Midbrain (tissue), 1 donor: ENCODE measurements at places on chromosomes 2 and 18.

- no peak for DNase-seq
Observed at GRCh38 chr2:20175267-20175666, 49.7 kb downstream of the SDC1 start.

GRCh38 chr2:77418537-77418936 is 103.6 kb downstream of the LRRTM4 start:
- no peak for DNase-seq

GRCh38 chr2:7243276-7243675 is 326.1 kb downstream of the RNF144A start:
- no peak for DNase-seq

- no peak for DNase-seq
Observed at GRCh38 chr2:65227020-65227455, 593 bp upstream of the ACTR2 start.

DNA sequence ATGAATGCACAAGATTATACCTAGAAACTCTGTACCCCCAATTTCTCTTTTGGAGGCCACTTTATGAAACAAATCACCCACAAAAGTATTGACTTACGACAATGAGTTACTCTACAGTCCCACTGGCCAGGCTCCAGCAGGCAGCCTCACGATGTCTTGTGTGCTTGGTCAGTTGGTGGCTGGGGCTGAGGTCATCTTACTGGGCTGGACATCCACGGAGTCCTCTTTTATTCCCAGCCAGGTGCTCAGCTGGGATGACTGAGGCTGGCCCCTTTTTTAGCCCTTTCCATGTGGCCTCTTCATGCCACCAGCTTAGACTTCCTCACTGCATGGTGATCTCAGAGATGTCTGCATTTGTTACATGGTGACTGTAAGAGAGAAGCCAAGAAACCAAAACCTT is 8.9 kb upstream of the ID2 start:
- no peak for DNase-seq

GRCh38 chr18:63799189-63799588 is 24.0 kb downstream of the SERPINB7 start:
- no peak for DNase-seq

DNA sequence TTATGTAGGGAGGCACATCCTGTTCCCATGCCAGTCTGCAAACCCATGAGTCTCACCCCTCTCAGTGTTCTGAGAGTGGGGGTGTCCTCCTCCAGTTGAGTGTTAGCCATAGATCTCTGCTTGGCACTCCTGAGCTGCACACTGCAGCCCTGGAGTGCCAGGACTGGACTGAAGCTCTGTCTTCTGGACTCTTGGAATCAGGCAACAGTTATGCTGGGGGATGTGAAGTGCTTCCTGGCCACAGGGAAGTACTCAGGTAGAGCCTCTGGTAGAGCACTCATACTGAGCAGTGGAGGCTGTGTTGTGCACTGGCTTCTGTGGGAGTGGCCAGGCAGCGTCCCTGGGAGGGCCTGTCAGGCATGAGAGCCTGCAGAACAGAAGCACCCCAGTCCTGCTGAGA is 43.0 kb downstream of the SERPINB7 start:
- DNase-seq: no peak

DNA sequence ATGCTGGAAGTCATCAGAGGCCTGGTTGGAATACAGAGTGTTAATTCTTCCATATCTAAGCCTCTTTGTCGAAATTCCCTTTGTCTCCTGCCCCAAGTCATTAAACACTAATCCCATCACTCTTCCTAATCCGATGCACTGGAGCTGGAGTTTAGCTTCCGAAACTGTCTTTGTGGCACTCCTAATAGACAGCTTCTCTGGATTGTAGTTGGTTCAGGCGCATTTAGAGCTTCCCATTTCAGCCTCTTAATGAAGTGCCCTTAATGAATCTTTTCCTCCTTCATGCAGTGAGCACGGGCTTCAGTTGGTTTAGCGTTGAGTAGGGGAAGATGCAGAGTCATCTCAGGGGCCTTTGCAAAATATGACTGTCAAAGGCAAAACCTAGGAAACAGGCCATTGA is 72.2 kb upstream of the MEIS1 start:
- DNase-seq: no peak

GRCh38 chr2:156087875-156088274 is 244.6 kb downstream of the NR4A2 start:
- no peak for DNase-seq

GRCh38 chr2:233287871-233288270 is 19.7 kb upstream of the SAG start:
- DNase-seq: peak; percentile 22

GRCh38 chr2:60352491-60353405 is 200.7 kb downstream of the BCL11A start:
- no peak for DNase-seq

GRCh38 chr2:145593991-145594614 is 1074.2 kb upstream of the ZEB2 start:
- no peak for DNase-seq

DNA sequence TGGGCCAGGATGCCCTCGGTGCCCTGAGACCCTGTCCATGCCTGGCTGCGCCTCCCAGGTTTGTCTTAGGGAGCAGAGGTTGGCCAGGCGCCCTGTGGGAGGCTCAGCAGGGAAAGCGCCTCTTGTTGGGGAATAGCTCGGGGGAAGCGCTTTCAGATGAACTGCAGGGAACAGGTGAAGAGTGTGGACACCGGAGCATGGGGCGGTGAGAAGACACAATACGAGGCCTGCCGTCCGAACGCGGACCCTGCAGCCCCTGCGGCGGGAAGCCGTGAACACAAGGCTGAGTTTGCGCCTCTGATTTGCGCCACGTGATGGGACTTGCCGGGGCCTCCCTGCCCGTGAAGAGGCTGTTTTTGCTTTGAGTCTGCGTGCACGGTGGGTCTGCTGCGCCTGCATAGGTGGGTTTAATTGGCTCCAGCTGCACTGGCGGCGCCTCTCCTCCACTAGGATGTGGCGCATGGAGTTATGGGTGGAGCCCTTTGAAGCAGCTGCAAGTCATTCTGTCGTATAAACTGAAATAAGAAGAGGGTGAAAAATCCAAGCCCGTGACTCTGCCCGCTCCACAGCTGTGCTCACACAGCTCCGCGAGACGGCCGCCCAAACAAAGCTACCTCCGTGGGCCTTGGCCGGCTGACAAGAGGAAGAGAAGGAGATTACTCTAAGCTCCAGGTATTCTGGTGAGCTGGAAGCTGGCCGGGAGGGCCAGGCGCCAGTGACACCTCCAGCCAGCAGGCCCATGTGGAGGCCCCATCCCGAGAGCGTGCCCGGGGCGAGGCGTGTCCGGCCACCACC is 103.5 kb upstream of the CTDP1 start:
- DNase-seq: no peak

- DNase-seq: no peak
Observed at GRCh38 chr2:45765728-45766254, 114.3 kb downstream of the PRKCE start.

- DNase-seq: no peak
Observed at GRCh38 chr2:84972932-84973331, 2.0 kb downstream of the KCMF1 start.

DNA sequence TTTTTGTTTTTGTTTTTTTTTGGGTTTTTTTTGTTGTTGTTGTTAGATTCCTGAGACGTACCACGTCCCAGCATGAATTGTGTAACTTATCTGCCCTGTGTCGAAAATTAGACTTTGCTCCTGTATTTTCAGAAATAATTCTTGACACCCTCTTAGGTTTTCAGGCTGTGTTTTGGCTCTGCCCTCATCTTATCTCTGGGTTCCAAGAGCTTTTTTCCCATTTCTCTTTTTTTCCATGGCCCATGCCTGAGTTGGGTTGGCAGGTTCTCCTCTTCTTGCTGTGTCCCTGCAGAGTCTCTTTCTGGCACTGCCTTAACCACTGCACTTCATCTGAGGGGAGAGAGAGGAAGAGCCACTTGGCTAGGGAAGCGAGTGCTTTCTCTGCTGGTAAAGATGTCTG is 42.4 kb downstream of the CTIF start:
- DNase-seq: no peak

GRCh38 chr2:201344663-201345366 is 12.3 kb downstream of the FLACC1 start:
- no peak for DNase-seq

DNA sequence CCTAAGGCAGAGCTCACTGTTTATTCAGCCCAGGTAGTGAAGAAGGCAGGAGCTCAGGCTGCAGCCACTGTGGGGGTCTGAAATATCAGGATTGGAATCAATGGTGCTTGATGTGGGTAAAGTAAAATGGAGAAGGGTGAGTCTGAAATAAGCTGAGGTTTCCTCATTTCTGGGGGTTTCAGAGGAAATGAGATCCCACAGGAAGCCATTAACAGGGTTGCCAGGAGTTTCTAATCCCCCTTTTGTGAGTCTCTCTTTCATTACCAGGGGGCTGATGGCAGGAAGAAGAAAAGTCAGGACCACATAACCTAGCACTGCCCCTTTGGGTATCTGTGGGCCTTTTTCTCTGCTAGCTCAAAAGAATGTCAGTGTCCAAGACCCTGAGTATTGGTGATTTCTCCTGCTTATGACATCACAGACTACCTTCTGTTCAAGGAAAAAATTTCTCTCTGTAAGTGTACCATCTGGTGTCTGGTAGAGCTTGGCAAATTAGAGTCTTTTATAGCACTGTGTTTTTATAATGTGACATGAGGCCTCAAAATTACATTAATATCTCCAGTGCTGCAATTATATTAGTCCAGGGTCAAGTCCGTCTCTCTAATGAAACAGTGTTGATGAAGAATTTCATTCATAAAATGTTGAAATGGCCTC is 56.0 kb downstream of the LBH start:
- no peak for DNase-seq

DNA sequence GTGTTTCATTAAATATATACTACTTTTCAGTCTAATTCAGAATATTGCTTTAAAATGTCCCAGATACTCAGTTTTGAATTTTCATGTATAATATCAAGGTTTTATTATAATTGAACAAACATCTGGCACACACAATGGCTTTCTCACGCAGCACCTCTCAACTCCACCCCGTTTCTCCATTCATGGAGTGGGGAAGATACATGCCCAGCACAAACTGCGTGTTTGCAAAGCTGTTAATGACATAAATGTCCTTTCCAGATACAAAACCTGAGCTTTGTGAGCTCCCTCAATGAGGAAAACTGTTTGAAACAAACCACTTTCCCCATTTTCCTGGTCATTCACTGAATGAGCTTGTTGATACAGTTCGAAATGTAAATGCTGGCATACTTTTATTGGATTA is 150.3 kb upstream of the RASGRP3 start:
- DNase-seq: no peak

DNA sequence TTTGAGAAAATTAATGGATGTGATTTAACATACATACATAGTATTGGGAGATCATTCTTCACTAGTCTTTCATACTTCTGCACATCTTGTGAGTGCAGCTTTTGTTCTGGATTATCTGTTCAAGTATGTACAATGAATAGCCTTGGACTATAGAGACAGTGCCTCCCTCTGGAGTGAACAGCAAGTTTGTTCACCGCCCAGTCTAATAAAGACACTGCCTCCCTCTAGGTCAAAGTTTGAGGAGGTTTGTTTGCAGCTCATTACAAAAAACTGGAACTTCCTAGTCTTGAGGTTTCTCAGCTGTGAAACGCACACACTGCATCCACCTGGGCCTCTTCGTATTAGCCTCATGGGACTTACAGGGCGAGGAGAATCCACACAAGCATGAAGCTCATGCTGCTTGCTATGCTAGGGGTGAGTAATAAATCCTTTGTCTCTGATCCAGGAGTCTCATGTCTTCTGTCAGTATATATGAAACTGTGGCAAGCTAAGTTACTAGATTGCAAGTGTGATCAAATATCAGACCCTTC is 26.0 kb upstream of the LAPTM4A start:
- DNase-seq: no peak

DNA sequence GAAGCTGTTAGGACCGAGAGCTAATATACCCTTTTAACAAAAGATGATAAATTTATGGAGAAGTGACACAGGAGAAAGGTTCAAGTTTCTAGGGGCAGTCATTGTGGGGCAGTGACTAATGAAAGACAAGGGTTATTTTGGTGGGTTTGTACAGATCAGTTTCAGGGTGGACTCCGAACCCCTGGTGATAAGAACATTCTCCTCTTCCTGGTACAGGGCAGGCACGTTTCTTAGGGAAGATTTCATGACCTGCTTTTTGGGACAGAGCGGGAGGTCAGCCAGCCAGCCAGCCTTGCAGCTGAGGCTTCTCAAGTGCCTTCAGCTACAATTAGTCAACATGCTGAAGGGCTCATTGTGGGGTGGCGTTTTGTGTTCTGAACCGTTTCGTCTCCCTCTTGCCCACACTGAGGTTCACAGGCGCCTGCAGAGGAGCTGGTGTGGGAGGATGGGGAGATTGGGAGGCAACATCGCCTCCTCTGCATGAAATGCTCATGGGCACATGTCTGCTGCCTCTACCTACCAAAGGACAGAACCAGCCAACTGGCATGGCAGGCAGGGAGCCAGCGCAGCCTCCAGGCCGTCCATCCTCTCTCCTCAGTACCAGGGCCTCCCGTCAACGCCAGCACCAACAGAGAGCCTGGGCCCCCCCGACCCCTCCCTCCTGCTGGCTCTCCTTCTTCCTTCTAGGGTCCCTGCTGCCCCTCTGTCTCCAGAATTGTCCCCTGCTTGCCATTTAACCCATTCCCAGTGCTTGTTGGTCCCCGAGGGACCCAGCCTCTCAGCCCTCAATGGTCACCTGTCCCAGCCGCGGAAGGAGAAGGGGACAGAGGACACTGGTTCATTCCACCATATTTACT is 9.6 kb downstream of the CHMP1B start:
- no peak for DNase-seq

GRCh38 chr2:102053096-102053495 is 61.3 kb downstream of the IL1R2 start:
- no peak for DNase-seq

GRCh38 chr2:159758686-159759085 is 39.3 kb downstream of the CD302 start:
- DNase-seq: no peak

- no peak for DNase-seq
Observed at GRCh38 chr2:198316852-198317396, 512.5 kb downstream of the PLCL1 start.

DNA sequence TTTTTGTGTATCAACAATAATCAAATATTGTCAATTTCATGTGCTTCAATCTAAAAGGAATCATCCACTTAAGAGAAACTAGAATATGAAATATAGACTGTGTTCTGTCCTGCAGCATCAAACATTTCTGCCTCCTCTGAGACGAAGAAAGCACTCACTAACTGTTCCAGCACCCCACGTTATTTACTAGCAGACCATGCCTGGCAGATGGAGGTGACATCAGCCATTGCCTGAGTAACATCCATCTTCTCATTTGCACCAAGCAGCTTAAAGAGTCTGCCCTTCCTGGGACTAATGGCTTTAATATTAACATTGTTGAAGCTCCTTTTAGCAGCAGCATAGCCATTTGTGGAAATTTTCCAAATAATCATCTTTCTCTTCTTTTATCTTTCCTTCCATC is 25.7 kb downstream of the SGPP2 start:
- DNase-seq: no peak
